GM06990 (cell line): ENCODE measurements at places on chromosomes 4 and X.

DNA sequence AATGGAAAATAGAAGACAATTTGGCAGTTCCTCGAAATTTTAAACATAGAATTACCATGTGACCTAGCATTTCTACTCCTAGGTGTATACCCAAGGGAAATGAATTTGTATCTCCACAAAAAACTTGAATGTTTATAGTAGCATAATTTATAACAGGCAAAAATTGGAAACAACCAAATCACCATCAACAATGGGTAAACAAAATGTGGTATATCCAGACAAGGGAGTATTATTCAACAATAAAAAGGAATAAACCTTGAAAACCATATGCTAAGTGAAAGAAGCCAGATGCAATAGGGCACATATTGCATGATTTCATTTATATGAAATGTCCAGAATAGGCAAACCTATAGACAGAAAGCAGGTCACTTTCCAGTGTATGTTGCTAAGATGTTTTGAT, 83.8 kb downstream of the SNX25 start:
- DNase-seq, result no peak

DNA sequence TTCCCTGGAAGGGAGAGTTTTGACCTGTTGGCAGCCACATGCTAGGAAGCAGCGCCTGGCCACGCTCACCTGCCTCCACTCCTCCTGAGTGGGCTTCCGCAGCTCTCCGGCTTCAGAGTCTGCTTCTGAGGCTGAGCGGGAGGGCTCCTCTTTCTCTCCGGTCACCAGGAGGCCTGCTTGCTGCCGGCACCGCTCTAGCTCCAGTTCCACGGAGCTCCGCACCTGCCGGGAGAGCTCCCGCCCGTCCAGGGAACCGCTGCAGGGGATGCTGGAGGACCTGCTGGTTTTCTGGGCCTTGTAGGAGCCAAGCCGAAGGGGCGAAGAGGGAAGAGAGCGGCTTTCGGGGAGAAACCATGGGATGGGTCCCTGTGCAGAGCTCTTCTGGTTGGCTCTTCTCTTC, 26.0 kb downstream of the PPEF2 start:
- no peak for DNase-seq

GRCh38 chr4:138952411-138952810, 63.2 kb upstream of the NOCT start:
- DNase-seq, result no peak

DNA sequence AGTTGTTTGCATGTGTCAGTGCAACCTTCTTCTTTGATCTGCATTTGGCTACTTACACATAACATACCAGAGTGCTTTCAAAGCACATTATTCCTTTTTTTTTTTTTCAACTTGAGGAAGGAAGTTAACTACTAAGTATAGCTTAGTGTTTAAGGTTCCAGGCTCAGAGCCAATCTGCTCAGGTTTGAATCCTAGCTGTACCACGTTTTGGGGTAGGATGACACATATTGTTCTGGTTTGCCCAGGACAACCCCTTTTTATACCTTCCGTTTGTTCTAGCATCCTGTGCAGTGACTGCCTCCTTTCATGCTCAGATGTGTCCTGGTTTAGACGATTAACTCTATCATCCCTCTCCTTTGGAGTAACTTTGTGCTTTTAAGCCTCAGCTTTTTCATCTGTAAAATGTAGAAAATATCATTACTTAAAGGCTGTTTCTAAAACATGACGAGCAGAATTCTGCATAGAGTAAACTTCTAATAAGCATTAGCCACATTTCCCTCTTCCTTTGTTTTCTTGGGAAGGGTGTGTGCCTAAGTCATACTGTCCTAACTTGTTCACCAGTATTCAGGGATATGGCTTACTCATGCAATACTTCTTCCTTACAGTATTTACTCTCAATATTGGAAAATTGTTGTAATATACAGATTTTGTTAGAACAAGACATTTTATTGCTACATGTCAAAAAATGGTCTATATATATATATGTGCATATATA, 281.3 kb downstream of the C4orf33 start:
- no peak for DNase-seq

DNA sequence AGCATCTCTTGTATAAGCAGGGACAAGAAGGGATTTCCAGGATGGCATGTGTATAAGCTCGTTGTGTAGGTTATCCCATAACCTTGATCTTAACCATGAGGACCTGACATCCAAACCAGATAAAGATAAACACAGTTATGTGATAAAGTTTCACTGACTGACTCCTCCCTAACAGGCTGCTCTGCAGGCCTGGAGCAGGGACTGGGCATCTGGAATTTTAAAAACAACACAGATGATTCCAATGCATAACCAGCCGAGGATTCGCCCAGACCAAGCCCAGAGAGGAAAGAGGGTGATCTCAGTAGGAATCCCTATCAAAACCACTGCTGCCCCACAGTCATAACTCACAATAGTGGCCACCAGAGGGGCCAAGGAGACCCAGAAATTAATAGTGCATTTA, 22.7 kb downstream of the KLF3 start:
- DNase-seq, result no peak

GRCh38 chrX:24805201-24805600, 111.5 kb downstream of the POLA1 start:
- no peak for DNase-seq

- no peak for DNase-seq
These were observed 219.0 kb downstream of the RELL1 start for GRCh38 chr4:37467223-37467622.

DNA sequence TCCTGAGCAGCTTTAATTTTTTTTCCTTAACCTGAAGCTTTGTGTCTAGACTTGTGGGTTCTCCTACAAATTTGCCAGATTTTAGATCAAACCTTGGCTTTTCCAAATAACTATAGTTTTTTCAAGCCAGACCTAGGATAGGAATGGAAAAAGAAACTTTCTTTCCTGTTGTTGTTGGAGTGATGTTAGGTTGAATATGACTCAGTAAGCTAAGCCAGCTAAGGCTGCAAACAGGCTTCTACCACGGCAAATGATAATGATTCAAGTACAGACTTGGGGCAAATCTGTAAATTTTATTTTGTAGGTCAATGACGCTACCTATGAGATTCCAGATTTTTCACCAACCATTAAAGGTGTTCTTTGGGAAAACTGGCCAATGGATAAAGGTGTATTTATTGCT, 45.6 kb downstream of the WDR19 start:
- DNase-seq, result no peak

DNA sequence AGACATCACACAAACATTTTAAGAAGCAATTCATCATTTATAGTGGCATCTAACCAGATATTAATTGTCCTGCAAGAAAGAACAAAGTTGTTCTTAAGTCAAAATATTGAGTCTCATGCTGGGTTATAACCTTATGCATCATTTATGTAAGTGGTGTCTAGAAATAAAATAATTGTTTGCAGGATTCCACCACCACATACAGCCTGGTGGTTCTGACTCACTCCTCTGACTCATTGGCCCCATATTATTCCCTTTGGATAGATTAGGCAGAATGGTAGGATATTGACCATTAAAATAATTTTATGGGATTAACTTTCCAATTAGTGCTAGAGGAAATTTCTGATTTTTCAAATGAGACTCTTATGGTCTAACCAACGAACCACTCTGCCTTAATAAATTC, 384.5 kb downstream of the GRXCR1 start:
- DNase-seq, result no peak

- DNase-seq, result no peak
These were observed 356.4 kb downstream of the KLHL4 start for GRCh38 chrX:87874043-87874442.

GRCh38 chr4:183284965-183285364, 35.1 kb downstream of the CLDN22 start:
- no peak for DNase-seq

- DNase-seq, result no peak
These were observed 126.3 kb downstream of the RAPGEF2 start for GRCh38 chr4:159229164-159229563.

DNA sequence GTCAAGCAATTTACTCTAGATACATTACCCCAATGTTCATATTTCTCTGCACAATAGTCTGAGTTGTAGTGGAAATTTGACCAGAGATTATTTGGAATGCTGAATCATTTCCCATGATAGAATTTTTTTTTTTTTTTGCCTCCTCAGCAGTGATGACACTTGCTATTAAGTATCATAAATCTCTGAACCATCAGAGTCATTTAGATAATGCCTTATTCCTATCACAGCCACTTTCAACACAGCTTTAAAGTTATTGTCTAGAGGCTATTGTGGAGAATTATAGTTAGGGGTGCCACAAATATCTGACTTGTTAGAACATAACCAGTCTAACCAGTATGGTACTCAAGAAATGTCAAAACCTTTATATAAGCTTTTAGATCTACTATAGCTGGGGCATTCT, 79.8 kb downstream of the LCORL start:
- no peak for DNase-seq

DNA sequence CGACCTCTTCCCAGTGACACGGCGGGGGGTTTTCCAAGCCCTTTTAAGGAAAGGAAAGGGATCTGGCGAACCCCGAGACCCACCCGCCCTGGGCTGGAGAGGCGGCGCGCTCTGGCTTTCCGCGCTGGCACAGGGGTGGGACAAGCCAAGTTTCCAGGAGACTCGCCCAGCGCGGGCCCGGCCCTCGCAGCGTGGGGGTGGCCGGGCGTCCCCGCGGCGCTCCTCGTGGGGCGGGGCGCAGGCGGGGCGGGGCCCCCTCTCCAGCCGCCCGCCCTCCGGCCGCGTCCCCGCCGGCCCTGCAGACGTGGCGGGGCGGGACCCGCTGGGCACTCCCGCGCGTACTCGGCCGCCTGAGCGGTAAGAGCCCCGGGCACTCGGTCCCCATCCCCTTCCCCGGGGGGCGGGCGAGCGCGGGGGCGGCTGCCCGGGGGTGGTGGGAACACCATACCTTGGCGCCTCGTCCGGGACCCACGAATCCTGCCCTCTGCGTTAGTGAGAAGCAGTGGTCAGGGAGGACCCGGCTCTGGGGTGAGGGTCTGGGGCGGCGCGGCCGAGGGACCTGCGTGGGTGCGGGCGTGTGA, at the start of gene FAM114A1:
Gene FAM114A1, plus strand, starts transcription at position 329 of the 581 bp plus-strand sequence. CDS start 10,273 bp downstream, outside the sequence.
- peak; percentile 76 for DNase-seq

DNA sequence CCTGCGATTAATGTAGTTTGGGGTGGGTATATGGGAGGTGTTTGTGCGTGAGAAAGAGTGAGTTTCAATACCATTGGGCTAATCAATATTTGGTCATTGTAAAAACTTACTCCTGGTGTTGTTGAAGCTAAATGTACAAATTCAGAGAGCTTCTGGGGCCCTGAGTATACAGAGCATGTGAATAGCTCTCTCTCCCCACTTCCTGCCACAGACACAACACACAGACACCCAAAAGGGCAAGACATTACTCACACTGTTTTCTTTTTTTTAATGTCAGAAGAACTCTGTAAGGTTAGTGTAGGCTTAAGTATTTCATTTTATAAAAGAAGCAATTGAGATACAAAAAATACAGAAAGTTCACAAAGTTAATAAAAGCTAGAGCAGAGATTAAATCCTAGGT, 151.3 kb upstream of the KCNIP4 start:
- no peak for DNase-seq

GRCh38 chr4:56681853-56682525, 893 bp upstream of the HOPX start:
- no peak for DNase-seq

GRCh38 chr4:75924309-75924827, 16.4 kb downstream of the NAAA start:
- no peak for DNase-seq

DNA sequence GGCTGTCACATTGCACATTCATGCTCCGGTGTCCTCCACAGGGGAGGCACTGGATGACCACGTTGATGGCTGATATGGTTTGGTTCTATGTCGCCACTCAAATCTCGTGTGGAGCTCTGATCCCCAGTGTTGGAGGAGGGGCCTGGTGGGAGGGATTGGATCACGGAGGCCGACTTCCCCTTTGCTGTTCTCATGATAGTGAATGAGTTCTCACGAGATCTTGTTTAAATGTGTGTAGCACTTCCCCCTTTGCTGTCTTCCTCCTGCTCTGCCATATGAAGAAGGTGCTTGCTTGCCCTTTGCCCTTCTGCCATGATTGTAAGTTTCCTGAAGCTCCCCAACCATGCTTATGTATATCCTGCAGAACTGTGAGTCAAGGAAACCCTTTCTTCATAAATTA, 22.3 kb upstream of the NAT8L start:
- DNase-seq, result no peak

DNA sequence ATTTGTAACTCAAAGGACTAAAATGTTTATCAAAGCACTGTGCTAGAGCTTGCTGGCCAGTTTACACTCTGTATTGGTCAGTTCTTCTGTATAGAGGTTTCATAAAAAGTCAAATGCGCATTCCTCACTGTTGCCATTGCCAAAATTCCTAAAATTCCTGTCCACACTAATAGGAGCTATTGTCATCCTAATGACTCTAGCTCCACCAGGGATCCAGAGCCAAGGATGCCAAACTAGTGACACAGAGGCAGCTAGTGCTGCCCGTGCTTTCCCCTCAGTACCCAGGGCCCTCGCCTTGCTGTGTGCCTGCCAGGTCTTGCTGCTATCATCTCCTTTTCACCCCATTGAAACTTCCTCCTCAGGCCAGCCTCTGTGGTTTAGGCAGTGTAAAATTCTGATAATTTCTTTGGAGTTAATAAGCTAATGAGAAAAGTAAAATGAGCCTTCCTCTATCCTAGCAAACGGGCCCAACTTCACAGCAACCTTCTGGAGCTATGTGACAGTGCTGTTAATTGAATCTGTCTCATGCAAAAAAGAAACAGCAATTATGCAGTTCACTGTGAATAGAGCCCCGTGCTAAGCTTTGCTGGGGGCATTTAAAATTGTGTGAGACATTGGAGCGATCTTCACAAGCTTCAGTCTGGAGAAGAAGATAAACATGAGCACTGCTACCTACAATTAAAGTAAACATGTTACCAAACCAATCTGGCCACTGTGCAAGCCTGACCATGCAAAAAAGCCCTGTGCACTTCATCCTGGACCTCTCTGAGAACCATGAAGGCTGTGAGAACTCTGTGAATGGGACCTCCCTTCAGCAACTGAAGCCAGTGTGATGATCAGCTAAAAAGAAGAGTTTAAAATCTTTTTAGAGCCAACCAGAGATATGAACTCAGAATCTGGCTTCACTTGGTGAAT, 43.1 kb upstream of the FGF2 start:
- no peak for DNase-seq

DNA sequence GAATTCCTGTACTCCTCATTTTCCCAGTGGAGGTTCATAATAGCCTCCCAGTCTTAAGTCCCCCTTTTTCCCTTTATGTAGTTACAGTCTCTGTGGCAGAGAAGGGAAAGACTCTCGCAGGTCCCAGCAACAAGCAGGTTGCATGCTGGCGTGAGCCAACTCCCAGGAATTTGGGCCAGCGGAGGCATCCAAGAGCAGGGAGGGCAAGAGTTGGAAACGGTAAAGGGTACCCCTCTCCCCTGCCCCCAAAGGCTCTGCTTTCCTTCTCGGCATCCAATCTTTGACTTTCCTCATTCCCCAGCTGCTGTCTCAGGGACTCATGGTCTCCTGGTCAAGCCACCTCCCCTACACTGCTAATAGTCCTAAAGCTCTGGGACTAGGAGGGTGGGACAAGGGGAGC, 15.4 kb upstream of the HSFX2 start:
- no peak for DNase-seq

GRCh38 chr4:140367738-140368137, 5.7 kb upstream of the SCOC start:
- no peak for DNase-seq

- no peak for DNase-seq
These were observed 86.0 kb upstream of the AFAP1 start for GRCh38 chr4:8025668-8026067.

- no peak for DNase-seq
These were observed 43.7 kb upstream of the XK start for GRCh38 chrX:37641859-37642258.
